ENCODE measurements at places on chromosomes 5 and 9. TPM values are rescaled to one million over a fixed set of nuclear protein-coding genes. Genes with fewer than 3 reads are reported as not detected.
A peak's percentile ranks its signal among the peaks of the same experiment; 100 is the strongest.

Gene AFAP1L1
- 17.2 TPM for total RNA-seq

DNA sequence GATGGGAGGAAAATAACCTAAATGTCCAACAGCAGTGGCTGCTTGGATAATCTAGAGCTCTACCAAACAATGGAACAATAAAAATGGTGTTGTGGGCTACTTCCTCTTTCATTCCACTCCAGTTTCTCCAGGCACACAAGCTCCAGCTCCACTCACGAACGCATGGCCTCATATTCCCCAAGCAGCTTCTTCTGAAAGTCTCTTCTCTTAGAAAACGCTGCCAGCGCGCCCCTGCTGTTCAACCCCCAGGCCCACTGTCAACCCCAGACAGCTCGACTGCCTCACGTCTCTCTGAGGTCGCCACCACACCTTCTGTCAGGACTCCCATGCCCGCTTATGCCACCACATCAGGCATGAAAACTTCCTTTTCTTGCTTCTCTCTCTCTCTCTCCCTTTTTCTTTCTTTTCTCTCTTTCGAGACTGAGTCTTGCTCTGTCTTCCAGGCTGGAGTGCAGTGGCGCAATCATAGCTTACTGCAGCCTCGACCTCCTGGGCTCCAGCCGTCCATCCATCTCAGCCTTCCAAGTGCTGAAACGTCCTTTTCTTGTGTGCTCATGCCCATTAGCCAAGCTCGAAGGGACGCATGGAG, 16.2 kb downstream of the OR2V2 start:
- no peak for DNase-seq

- DNase-seq = peak; percentile 42
Observed at GRCh38 chr9:93091453-93092081, 4.5 kb upstream of the CARD19 start.

Gene NTRK2
- 0.46 TPM for total RNA-seq

- DNase-seq = no peak
Observed at GRCh38 chr9:124128568-124129166, 117.1 kb downstream of the LHX2 start.

Gene FOXD4L5
- not detected for total RNA-seq

- no peak for DNase-seq
Observed at GRCh38 chr9:68940573-68940972, 73.3 kb downstream of the PRKACG start.

Gene PLPP7
- 2.2 TPM for total RNA-seq

Gene ADGRV1
- 2.3 TPM for total RNA-seq

- peak; percentile 19 for DNase-seq
Observed at GRCh38 chr5:13632676-13633075, 311.8 kb downstream of the DNAH5 start.

Gene UBE2QL1
- total RNA-seq = not detected

DNA sequence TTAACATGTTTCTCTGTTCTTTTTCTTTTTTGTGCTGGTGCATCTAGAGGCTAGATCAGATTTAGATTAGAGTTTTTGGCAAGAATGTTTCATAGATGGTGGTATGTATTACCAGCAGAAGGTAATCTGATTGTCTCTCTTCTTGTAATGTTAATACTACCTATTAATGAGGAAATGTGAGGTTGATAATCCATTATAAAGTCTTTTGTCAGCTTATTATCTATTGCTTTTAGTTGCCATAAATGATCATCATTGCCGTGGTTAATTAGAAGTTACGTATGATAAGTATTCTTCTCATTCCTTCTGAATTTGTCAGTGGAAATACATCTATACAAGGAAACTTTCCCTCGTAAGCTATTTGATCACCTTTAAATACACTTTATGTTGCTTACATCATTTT, 135.0 kb downstream of the PAM start:
- DNase-seq = no peak

Gene ORM2
- total RNA-seq = not detected

GRCh38 chr5:50340757-50341156, 100.3 kb downstream of the EMB start:
- no peak for DNase-seq

Gene TSSK1B
- not detected for total RNA-seq

DNA sequence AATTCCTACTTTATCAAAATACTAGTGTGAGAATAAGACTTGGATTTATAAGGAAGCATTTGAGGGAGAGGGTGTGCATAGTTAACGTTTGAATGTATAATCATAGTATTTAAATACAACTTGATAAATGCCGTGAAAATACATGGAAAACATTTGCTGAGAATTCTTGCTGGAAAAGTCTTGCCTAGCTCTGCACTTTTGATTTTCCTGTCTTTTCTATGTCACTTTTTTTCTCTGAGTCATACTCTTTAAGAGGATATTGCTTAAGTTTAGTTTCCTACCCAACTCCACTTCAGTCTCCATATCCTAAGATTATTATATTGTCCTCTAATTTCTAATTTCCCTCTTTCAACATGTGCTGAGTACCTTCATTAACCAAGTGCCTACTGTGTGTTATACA, 616.6 kb upstream of the SEMA6A start:
- DNase-seq = no peak

Gene ADAMTSL1
- 2.8 TPM for total RNA-seq
